NCI-H2107 (cell line): ENCODE measurements at places on chromosomes 13 and 19.

GRCh38 chr13:78971355-78972025, 312.5 kb upstream of the OBI1 start:
- DNase-seq = no peak

- no peak for DNase-seq
These were observed 3.7 kb downstream of the SNRPA start for GRCh38 chr19:40754611-40755247.

GRCh38 chr19:8212212-8212611, 3.0 kb downstream of the CERS4 start:
- no peak for DNase-seq

DNA sequence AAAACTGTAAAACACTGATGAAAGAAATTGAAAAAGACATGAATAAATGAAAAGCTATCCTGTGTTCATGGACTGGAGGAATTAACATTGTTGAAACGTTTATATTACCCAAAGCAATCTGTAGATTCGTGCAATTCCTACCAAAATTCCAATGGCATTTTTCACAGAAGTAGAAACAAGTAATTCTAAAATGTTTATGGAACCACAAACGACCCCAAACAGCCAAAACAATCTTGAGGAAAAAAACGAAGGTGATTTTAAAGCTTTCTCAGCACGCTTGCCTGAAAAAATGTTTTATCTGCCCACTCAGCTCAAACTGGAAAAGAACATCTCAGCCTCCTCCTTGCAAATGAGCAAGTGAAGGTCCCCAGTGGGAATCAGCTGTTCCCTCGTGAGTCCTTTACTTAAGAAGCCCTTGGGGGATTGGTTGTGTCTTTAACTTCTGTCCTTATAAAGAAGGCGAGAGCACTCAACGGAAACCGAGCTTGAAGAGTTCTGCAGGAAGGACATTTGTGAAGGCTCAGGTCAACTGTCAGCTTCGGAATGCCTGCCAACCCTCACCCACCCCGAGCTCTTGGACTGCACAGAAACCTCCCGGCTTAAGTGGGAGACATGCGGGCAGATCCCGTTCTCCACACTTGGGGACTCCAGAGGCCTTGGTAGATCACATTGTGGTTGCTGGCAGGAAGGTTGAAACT, 256.0 kb upstream of the IRS2 start:
- no peak for DNase-seq

GRCh38 chr13:26486550-26486949, 70.9 kb upstream of the WASF3 start:
- no peak for DNase-seq

- DNase-seq = no peak
These were observed 23.8 kb downstream of the ZNF787 start for GRCh38 chr19:56097306-56097705.

DNA sequence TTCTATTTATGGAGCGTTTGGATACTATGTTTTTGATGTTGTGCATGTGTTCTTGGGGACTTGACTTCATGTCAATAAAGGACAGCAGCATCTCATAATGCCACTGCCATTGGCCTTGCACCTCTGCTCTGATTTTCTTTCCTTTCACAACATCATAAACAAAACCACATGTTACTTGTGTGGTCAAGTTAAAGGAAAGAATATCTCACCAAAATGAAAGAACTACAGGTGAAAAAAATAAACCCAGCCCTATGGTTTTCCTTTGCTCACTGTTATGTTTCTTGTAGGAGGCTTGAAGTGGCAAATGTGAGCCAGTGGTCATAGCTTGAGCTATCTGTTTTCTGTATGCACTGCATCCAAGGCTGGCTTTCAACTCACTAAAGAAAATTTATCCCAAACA, 240.4 kb downstream of the KCNRG start:
- DNase-seq = no peak

DNA sequence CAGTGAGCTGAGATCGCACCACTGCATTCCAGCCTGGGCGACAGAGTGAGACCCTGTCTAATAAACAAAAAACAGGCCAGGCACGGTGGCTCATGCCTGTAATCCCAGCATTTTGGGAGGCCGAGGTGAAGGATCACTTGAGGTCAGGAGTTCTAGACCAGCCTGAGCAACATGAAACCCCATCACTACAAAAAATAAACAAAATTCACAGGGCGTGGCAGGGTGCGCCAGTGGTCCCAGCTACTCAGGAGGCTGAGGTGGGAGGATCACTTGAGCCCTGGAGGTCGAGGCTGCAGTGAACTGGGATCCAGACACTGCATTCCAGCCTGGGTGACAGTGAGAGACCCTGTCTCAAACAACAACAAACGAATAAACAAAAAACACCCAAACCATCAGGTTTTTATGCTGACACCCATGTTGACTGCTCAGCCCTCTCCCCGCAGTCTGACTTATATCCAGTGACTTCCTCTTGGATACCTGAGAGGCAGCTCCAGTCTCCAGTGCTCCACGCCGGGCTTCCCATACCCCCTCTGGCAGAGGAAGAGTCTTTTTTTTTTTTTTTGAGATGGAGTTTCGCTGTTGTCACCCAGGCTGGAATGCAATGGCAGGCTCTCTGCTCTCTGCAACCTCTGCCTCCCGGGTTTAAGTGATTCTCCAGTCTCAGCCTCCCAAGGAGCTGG, 17.7 kb downstream of the WTIP start:
- no peak for DNase-seq

DNA sequence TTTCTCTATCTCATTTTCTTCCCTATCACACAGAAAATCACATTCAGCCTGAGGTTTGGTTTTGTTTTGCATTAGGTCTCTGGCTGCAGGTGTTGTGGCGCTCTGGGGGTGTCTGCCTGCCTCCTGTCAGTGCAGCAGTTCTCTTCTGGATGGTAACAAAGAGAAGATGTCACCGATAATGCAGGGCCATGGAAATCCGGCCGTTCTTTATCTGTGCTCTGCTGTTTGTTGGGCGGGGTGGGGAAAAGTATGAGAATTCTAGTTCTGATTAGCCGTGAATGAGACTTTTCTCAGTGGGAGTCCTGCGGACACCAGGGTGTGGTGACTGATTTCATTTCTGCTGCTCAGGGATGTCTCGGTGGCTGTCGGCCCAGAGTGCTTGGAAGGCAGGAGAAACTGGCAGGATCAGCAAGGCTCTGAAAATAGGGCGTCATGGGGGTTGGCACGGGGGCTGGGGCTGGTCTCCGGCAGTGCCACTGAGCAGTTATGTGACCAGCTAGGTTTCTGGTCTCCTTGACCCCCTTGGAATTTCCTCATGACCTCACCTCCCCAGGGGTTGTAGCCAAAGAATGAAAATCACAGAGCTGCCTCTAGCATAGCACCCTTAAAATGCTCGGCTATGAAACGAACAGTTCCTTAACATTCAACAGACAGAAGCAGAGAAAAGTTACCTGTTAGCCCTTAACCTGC, 5.0 kb downstream of the RNF113B start:
- no peak for DNase-seq

DNA sequence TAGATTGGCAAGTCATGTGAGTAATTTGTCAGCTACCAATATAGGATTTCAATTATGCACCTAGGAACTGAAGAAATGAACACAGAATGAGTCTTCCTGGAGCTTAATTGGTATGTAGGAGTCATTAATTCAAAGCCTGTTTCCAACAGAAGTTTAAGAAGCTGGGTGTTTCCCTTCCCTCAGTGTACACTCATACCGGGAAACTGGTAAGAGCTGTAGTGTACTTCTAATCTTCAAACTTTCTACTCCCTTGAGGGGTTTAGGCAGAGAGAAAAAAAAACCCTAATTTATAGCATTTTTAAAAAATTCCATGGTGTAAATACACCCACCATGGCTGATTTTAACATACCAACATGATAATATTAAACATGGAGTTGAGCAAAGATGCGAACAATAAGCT, 665.7 kb upstream of the SLITRK5 start:
- no peak for DNase-seq

- no peak for DNase-seq
These were observed 60.7 kb downstream of the MCF2L start for GRCh38 chr13:113029487-113030258.

DNA sequence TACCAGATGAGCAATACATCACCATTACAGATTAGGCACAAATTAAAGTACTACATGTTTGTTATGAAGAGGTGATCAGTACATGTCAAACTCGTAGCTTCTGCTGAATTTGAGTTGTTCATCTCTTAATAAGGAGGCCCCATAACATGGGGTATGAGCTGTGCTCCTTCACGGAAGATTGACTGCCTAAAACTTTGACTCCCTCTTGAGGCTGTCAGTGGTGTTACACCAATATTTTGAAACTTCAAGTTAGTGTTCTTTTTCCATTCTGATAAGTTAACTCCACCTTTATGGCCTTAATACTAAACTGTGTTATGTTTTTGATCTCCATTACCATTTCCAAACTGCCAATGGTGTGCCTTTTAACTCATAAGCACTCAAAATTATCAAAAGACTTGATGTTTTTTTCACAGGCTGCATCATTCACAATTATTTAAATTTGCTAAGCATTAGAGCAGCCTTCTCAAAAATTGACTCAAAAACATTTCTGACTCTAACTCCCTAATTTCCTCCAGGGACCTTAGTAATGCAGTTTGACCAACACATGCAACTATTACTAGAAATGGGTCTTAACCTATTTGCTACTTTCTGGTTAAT, 1591.5 kb downstream of the PCDH9 start:
- DNase-seq = no peak

- DNase-seq = peak; percentile 8
These were observed 7.0 kb upstream of the WBP4 start for GRCh38 chr13:41054212-41054877.

GRCh38 chr13:64935441-64935840, 2294.7 kb downstream of the PCDH9 start:
- no peak for DNase-seq

DNA sequence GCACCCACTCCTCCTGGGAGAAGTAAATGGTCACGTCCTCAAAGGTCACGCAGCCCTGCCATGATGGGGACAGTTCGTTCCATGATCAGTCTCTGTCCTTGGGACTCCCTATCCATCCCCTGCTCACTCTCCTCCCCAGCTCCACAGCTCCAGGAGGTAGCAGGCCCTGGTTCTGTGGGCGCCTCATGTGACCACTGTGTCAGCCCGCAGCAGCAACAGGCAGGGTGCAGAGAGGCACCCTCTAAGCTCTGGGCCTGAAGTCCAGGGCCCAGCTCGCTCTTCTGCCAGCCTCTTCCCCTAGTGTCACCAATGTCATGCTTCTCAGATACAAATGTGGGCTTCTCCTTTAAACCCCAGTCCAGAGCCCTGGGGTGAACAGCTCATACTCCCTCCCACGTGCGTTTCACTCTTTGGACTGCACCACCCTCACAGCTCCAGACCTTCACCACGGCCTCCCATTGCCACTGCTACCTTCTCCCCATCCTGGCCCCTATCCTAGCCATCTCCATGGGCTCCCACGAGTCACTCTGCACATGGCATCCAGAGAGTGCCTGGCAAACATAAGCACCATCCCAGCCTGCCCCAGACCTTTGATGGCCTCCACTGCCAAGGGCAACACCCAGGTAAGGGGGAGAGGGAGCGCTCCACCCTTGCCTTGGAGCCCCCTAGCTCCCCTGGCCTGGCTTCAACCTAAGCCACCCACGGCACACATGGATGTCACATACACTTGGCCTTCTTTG, 2.9 kb downstream of the ZNF792 start:
- DNase-seq = no peak

DNA sequence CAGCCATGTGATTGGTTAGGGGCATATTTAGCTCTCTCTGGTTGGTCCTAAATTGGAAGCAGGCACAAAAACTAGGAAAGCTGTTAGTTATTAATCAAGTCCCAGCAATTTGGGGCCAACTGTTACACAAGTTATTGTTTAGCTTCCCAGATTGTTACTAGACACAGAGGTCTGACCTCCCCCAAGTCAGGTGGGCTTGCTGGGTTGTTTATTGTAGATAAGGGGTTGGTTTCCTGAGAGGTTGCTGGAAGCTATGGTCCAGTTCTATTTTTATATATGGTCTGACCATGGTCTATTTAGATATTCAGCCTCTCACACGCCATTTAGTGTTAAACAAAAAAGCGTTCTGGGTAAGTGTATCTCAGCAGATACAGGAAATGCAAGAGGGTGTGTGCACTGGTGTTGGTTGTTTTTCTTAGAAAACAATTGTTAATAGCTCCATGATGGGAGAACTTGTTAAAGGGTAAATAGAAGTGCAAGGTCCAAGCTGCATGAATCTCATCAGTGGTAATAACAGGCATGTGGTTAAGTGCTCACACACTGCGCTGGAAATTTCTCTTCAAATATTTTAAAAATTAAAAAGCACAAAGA, 150.0 kb downstream of the RAP2A start:
- no peak for DNase-seq

DNA sequence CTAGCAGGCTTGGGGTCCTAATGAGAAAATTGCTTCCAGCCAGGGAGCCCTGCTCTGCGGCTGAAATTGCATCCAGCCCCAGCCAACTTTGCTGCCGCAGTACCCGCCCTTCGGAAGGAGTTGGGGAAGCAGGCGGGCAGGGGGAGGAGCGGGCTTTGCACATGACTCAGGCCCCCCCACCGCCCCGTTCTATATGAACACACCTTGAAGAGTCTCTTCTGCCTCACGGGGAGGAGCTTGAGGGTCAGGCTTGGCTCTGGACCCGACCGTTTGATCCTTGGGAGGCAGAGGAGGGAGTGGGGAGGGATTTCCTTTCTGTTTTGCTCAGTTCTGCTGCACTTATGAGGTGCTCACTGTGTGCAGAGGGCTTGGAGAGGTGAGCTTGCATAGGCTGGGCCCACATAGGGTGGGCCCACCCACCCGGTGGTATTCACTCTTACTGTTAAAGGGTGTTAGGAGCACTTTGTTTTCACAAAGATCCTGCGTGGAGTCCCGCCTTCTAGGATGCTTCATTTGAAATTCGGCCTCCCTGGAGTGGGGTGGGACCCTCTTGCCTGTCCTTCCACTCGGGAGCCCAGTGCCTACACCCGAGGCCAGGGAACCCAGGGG, 46.5 kb downstream of the LYL1 start:
- no peak for DNase-seq
